ENCODE measurements at places on chromosomes 6 and 20.

GRCh38 chr6:106788761-106789160 lies 159.4 kb downstream of the QRSL1 start:
- no peak for DNase-seq

- DNase-seq, result no peak
Observed at GRCh38 chr20:64149809-64150560, 14.3 kb upstream of the MYT1 start.

DNA sequence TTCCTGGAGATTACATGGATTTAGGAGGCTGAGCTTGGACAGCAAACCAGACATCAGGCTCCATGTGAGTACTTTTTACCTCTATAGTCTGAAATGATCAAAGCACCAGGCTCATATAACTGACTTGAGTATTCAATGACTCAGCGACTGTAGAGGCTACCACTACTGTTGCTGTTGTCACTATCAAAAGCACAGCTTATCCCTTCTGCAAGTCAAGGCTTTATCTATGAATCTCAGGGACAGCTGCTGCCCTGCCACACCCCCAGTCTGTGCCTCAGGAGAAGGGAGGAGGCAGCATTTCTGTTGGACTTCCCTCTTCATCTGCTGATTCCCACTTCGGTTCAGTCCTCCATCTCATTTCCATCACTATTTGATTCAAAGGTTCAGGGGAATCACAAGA lies 80.5 kb upstream of the CNR1 start:
- no peak for DNase-seq

DNA sequence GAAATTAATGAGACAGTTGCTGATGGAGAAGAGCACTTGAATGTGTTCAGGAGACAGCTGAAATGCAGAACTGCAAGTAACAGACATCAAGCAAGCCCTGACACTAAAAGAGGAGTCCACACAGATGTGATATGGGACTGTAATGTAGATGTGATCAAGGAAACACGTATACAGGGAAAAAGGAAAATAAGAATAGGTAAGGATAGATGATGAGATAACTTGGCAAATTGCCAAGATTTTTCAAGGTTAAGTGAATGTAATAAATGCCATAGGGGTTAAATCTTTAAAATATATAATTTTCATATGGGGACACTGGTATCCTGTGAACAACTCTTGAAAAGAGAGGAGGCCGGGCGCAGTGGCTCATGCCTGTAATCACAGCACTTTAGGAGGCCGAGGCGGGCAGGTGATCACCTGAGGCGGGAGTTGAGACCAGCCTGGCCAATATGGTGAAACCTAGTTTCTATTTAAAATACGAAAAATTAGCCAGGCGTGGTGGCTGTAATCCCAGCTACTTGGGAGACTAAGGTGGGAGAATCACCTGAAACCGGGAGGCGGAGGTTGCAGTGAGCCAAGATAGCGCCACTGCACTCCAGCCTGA lies 7.2 kb upstream of the SNX14 start:
- DNase-seq, result peak; percentile 12

- no peak for DNase-seq
Observed at GRCh38 chr6:3609388-3609787, 142.1 kb downstream of the PXDC1 start.

GRCh38 chr6:143279385-143279784 lies 171.1 kb downstream of the ADAT2 start:
- no peak for DNase-seq

DNA sequence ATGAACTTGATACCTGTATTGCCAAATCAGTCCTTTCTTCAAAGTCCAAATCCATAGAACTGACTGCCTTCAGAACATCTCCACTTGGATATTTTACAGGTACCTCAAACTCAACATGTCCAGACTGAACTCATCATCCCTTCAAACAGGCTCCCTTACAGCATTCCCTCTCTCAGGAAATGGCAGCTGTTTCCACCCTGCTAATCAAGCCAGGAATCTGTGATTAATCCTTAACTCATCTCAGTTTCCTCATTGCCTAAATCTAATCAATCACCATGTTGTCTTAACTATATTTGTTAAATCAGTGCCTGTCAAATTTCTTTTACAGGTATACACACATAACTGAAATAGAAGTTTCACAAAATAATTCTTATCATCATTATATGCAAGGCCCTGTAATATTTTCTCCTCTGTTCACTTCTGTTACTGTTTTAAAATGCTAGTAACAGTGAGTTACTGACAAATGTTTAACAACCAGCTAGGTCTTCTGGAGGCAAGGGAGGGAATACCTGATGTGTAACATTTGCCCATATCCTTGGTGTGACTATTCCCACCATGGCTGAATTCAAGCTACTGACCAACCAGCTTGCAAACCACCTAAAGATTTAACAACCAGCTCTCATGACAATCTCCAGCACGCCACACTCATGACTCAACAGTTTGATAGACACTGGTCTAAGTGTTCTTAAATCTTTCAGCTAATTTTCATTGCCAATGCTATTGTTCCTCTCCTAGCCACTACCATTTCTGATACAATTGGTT lies 124.9 kb downstream of the ADAT2 start:
- no peak for DNase-seq

- DNase-seq, result no peak
Observed at GRCh38 chr6:164344801-164345291, 930.3 kb downstream of the QKI start.

- peak; percentile 37 for DNase-seq
Observed at GRCh38 chr6:53986721-53987521, 124.3 kb upstream of the MLIP start.

GRCh38 chr6:53347250-53347920 lies 1.4 kb downstream of the ELOVL5 start:
- peak; percentile 60 for DNase-seq

- peak; percentile 54 for DNase-seq
Observed at GRCh38 chr6:130282234-130282995, 59.7 kb upstream of the SAMD3 start.

- DNase-seq, result peak; percentile 47
Observed at GRCh38 chr6:141866731-141867497, 265.8 kb upstream of the GJE1 start.

GRCh38 chr6:81241126-81242041 lies 511.1 kb downstream of the TENT5A start:
- peak; percentile 69 for DNase-seq

- no peak for DNase-seq
Observed at GRCh38 chr6:151148111-151148510, 91.7 kb upstream of the AKAP12 start.

- DNase-seq, result no peak
Observed at GRCh38 chr20:12798286-12798685, 210.5 kb upstream of the SPTLC3 start.

GRCh38 chr20:57560554-57561355 lies at the start of gene PCK1:
Gene PCK1, plus strand, starts transcription at chr20:57561110. Its CDS starts 302 bp downstream, at chr20:57561412.
- DNase-seq, result no peak

- DNase-seq, result no peak
Observed at GRCh38 chr6:91083211-91083610, 496.3 kb upstream of the MAP3K7 start.

- no peak for DNase-seq
Observed at GRCh38 chr6:16727996-16728395, 33.3 kb downstream of the ATXN1 start.

Data from adipocyte (in vitro differentiated cells).